ENCODE measurements at places on chromosomes 7 and 10.
A peak's percentile ranks its signal among the peaks of the same experiment; 100 is the strongest.

DNA sequence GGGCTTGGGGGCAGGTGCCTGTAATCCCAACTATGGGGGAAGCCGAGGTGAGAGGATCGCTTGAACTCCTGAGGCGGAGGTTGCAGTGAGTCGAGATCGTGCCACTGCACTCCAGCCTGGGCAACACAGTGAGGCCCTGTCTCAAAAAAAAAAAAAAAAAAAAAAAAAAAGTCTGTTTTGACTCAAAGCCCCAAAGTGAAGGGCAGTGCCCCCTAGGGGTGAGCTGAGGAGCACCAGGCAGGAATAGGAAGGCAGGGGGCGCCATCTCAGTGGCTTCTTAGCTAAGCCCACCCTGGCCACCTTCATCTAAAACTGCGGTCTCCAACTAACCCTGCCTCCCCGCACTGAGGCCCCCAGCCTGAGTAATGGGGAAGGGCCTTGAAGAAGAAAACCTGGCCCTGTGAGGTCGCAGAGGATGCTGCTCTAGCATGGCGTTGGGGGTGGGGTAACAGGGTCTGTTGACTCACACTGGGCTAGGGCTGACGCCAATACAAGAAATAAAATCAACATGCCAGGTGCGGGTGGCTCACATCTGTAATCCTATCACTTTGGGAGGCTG is 9.8 kb downstream of the PODXL start:
- DNase-seq = peak; percentile 48

- peak; percentile 11 for DNase-seq
Measured at GRCh38 chr10:120251821-120252442, 205.1 kb upstream of the PLPP4 start.

- DNase-seq = no peak
Measured at GRCh38 chr10:113356794-113357680, 195.8 kb upstream of the HABP2 start.

DNA sequence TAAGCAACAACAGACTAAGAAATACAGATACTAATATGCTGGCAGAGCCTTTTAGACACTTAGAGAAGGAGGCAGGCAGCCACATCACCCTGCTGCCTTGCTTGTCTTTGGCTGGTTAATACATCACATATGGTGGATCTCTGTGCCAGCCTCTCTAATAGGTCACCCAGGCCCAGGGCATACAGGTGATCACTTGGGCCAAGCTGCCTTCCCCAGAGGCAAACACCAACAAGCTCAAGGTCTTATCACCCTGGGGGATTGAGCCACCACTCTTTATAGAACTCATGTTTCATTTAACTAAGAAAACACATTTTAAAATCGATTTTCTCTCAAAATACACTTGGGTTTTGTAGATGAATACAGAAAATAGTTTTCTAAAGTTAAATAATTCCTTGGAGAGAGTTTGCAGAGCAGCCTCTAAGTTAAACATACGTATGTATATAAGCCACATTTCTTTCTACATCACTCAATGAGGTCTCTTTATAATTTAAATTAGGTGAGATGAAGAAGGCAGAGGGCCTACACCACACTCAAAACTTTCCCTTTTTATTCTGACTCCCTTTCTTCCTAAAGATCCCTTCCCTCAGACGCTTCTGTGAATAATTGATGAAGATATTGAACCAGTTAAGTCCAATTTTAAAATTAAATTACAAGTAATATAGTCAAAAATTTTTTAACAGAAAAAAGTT is 556.8 kb upstream of the GHITM start:
- no peak for DNase-seq

GRCh38 chr7:129047761-129048160 is 7.2 kb downstream of the TNPO3 start:
- no peak for DNase-seq

DNA sequence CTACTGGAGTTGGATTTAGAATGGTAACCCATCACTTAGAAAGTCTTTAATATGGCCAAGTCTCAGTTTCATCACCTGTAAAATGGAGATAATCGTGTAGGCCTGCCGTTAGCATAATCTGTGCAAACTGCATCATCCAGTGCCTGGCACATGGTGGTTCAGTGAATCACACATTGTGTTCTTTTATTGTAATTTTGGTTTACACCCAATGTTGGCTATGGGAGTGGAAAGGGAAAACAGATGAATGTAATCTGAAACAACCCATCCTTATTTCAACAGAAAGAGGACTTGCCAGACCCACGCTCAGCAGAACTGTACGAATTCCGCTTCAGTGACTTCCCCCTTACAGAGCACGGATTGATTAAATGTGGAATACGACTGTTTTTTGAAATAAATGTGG is 27.5 kb downstream of the PDE6C start:
- DNase-seq = no peak

GRCh38 chr10:112835944-112836451 is 114.0 kb upstream of the TCF7L2 start:
- DNase-seq = no peak

Measured in PC-3 (cell line).